Mammary epithelial cell (primary cell): ENCODE measurements at places on chromosomes 6 and 20.

DNA sequence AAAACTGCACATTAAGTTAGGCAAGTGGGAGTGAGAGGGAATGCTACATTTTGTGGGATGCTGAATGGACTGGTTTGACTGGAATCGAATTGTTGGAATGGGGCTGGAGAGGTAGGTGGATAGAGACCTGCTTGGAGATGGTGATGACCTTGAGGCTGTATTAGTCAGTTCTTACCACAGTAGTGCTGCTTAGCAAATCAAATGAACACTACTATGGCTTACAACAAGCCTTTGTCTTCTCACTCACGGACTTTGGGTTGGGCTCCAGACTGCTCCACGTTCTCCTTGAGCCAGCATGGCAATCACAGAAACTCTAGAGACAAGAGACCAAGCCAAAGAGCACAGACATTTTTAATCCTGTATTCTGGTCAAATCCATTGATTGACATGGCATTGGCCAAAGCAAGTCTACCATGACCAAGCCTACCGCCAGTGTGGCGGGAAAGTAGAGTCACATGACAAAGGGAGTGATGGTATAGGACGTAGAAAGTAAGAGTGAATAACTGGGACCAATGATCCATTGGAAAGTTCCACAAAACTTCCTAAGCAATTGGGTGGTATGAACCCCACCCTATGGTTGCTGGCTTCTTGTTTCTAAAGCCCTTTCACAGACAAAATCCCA lies 70.3 kb upstream of the FOXP4 start:
- DNase-seq = peak; percentile 34

DNA sequence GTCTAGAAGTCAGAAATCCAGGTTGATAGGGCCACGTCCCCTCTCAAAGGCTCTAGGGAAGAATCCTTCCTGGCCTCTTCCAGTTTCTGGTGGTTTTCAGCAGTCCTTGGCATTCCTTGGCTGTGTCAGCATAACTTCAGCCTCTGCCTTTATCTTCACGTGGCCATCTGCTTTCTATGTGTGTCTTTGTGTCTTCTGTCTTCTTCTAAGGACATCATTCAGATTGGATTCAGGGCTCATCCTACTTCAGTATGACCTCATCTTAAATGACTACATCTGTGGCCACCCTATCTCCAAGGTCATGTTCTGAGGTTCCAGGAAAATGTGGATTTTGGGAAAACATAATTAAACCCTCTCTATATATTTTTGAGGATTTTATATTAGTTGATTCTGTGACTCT lies 23.0 kb downstream of the C6orf89 start:
- DNase-seq = no peak

GRCh38 chr6:45498591-45498990 lies 120.9 kb upstream of the SUPT3H start:
- DNase-seq = no peak

- no peak for DNase-seq
These were observed 83.8 kb downstream of the GJA10 start for GRCh38 chr6:89977808-89978748.

GRCh38 chr6:5191222-5191621 lies 69.5 kb downstream of the LYRM4 start:
- no peak for DNase-seq

DNA sequence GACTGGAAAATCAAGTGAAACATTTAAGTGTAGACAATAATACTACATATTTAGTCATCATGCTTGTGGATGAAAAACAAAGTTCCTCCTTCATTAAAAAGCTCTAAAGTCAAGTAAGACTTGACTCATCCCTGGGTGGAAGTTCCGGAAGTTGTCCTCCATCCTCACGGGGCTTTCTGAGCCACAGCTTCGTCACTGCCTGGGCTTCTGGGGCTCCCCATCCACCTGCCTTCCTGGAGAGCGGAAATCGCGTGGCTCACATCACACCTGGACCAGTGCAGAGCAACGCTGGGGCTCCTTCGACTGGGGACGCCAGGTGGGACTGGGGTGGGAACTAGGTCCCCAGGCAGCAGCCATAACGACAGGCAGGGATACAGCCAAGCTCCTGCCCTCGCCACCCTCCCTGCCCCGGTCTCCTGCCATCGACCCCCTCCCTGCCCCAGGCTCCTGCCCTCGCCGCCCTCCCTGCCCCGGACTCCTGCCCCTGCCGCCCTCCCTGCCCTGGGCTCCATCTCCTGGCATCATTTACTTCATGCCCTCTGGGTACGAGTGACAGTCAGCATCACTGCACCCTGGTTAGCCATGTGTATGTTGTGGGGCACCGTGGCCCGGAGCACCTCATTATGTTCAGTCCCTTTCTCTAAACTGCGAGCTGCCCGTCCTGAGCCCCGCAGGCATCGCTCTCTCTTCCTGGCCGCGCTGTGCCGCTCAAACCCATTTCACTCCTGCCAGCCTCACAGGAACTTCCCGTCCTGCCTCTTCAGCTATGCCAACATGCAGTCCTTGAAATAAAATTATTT lies 12.9 kb downstream of the THBS2 start:
- peak; percentile 82 for DNase-seq

DNA sequence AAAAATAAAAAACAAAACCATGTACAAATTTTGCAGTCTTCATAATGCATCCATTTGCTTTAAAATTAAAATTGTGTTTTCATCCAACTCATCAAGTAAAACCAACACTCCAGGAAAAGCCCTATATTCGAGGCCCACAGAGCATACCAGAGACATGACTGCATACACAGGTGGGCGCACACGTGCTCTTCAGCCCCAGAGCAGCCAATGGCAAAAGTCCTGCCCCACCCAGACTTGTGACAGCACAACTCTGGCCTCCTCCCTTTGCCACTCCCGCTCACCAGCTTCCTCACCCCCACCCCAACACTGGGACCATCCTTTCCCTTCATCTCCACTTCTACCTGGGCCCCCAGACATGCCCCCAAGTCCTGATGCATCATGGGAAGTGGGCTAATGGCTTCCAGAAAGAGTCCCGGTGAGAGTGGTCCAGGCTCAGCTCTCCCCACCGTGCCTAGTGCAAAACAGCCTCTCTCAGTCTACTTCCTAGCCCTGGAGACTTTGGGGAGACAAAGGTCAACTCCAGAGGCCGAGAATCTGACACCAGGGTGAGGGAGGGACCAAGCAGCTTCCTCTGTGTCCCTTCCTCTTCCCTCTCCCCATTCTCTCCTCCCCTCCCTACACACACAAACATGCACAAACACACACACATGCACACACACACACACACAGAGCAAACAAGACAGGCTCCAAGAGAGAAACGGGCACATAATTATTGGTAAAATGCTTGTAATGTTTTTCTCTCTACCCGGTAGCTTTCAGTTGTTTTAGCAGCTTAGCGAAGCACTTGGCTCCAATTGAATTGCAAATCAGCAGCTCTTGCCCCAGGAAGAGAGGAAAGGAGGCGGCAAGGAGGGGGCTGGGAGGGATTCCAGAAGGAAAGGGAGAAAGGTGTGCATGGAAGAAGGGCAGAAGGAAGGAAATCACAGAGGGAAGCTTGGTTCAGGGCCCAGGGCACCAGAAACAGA lies 14.3 kb downstream of the GRM4 start:
- no peak for DNase-seq

DNA sequence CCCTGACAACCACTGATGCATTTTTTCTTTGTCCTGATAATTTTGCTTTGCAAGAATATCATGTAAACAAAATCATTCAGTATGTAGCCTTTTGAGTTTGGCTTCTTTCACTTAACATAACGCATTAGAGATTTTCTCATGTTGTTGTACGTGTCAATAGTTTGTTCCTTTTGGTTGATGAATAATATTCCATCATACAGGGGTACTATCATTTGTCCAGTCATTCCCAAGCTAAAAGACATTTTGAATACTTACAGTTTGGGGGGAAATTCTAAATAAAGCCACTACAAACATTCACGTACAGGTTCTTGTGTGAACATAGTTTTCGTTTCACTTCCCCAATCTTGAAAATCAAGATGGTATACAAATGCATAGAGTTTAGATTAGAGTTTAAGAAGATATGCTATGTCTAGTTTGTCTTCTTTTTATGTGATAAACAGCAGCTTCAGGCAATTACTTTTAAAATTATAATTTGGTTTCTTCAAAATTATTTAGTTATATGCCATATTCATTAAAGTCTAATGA lies 5.2 kb downstream of the HAO1 start:
- no peak for DNase-seq

GRCh38 chr6:3825331-3825831 lies 23.8 kb upstream of the FAM50B start:
- peak; percentile 60 for DNase-seq

DNA sequence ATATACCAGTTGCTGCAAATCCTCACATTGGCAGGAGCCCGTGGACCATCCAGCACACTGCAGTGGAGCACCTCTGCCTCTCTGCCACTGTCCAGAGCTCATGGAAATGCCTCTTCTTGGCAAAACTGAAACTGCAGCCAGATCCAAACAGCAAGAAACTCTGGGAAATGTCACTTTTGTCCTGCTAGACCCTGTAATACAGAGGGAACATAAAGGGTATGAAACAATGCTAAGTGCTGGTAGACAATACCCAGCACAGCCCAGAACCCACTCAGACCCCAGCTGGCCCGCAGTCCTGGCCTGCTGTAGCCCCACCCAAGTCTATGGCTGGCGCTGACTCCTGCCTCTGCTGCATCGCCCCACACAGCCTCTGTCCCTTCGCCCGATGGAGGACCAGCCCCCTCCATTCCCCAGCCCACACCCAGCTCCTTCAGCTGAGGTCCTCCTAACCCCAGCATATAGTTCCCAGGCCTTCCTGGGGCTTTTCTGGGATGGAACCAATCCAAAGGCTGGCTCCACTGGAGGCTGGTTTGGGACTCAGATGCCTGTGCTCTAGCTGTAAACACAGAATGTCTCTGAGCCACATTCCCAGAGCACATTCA lies 242.5 kb downstream of the LRFN2 start:
- DNase-seq = no peak

GRCh38 chr20:63656451-63656850 lies 1.7 kb upstream of the RTEL1 start:
- no peak for DNase-seq

GRCh38 chr6:124962639-124963415 lies 590 bp downstream of the RNF217 start:
- DNase-seq = peak; percentile 63

DNA sequence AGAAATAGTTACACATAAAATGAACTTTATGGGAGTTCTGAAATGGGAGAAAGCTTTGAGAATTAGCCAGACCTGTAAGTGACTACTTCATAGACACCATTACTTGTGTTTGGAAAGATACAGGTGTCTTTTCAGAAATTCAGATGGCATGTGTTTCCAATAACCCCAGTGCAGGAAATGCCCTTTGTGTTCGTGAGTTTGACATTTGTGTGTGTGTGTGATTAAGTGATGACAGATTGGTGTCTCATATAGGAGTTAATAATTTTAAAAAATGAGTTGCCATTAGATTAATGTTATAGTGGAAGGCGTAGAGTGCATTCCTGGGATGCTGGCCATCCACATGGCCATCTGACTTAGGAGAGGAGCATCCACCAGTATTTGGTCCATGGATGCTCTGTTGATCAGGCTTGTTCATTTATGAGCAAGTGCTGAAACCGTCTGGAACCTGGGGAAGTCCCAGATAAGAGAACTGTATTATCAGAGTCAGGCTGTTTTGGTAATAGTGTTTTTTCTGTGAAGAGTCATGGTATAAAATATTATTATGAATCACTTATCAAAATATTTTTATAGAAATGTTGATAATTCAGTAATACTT lies 3.1 kb downstream of the STK4 start:
- DNase-seq = no peak

GRCh38 chr6:54970337-54970736 lies 123.8 kb downstream of the FAM83B start:
- peak; percentile 91 for DNase-seq

DNA sequence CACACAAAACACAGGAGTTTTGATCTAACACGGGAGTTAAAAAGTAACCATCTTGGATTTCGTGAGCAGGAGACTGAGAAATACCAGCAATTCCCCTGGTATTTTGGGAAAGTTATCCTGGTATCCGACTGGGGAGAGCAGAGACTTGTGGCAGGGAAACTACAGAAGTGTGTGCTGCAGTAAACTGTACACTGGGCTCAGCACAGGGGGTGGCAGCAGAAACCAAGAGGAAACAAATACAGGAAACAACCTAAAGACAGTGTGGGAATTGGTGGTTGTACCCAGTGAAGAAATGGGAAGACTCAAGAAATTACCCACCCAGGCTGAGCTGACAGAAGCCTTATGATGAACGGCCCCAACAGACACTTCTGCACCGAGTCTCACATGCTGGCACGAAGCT lies 109.8 kb downstream of the CHD6 start:
- no peak for DNase-seq

DNA sequence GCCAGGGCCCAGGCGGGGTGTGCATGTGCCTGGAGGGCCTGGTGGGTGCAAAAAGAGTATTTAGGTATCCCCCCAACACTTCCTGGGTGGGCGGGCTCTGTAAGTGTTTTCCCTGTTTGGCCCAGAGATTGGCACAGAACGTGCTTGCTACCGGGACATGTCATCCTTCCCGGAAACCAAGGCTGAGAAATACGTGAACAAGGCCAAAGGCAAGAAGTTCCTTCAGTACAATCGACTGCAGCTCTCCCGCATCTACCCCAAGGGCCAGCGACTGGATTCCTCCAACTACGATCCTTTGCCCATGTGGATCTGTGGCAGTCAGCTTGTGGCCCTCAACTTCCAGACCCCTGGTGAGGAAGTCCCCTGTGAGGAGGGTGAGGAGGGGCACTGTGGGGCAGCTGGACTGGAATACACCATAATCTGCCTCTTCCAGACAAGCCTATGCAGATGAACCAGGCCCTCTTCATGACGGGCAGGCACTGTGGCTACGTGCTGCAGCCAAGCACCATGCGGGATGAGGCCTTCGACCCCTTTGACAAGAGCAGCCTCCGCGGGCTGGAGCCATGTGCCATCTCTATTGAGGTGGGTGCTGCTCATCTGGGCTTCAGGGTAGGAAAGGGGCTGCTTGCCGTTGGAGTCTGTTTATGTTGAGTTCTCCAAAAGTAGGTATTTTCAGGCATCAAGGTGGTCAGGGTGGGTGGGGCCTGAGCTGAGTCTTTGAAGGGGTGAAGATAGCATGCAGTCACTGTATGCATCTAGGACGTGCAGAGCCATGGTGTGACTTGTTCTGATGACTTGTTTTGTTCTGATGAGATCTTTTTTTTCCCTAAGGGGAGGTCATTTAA lies 35.2 kb downstream of the PLCG1 start:
- DNase-seq = no peak

GRCh38 chr20:21175433-21175832 lies 49.6 kb downstream of the KIZ start:
- DNase-seq = no peak

- peak; percentile 50 for DNase-seq
These were observed 66.7 kb downstream of the RPP21 start for GRCh38 chr6:30411515-30412207.
